Activated CD4-positive, CD25-positive, alpha-beta regulatory T cell (primary cell): ENCODE measurements at places on chromosomes 11 and 22.

- DNase-seq: no peak
Observed at GRCh38 chr11:76729214-76729613, 53.9 kb upstream of the TSKU start.

GRCh38 chr11:30758946-30759504 is 172.9 kb upstream of the MPPED2 start:
- DNase-seq: no peak

DNA sequence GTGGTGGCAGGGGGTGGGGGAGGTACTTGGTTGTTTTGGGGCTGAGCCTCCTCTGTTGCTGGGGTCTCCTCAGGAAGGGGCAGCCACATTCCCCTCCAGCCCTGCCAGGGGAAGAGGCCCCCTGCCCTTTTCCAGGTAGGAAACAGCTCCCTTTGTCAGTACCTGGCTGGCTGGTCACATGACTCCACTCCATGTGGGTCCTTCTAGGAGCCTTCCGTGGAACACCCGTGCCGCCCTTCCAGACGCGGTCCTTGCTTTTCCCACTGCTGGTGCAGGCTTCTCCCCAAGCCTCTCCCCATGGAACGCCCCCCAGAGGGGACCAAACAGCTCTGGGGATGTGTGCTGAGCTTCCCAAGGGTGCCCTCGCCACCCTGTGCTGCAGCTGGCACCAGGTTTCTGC is 19.9 kb downstream of the IFT27 start:
- no peak for DNase-seq

DNA sequence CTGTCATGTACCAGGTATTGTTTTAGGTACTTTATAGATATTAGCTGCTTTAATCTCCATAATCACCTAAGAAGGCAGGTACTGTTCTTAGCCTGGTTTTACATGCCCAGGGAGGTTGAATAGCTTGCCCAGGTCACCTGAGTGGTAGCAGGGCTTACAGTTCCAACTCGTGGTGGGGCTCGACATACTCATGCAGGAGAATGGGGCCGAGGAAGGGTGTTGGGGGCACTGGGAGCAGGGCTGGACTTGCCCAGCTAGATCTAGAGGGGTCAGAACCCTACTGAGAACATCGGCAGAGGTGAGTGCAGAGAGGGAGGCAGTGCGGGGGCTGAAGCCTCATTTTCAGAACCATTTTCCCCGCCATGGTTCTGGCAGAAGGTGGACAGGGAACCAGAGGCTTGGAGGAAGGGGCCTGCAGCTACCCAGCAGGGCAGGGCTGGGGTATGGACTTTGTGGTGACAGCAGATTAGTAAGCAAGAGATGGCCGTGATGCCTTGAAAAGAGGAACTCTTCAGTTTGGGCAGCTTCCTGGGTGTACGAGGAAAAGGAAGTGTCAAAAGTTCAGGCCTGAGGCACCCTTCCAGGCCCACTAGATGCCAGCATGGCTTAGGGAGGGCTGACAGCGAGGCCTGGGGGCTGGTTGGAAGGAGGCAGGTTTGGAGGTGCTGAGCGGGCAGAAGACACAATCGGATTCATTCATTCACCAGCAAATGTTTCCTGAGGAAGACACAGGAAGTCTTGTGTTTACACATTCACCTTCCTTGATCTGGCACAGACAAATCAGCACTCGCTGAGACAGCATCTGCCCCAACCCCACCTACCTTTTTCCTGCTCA is 54.7 kb upstream of the LYVE1 start:
- DNase-seq: no peak

DNA sequence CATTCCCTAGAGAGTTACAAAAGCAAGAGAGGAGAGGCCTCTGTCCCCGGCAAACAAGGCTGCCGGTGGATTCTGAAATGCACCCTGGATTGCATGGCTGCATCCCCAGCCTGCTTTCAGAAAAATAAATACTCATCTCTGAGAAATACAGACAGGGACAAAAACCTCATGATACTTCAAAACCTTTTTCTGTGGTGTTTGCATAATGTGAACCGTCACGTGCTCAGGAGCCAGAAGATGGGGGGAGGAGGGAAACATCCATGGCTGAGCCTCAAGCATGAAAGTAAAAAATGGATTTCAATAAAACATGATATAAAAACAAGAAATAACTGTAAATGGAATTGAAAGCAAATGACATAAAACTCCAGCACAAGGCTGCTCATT is 198.5 kb upstream of the NCAM1 start:
- no peak for DNase-seq

DNA sequence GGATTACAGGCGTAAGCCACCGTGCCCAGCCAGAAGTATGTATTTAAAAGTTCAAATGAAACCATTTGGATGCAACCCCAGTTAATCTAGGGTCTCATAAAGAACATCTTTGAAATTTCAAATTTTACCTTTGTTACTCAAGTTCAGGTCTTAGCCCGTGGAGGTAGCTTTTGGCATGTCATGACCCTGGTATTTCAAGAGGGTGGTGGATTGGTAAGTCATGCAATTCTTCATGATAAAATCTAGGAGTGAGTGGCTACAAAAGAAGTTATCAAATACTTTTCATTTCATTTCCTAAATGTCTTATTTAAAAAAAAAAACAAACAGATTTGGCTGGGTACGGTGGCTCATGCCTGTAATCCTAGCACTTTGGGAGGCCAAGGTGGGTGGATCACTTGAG is 80.6 kb downstream of the ABTB2 start:
- no peak for DNase-seq

- DNase-seq: no peak
Observed at GRCh38 chr11:111978028-111978771, 41.1 kb downstream of the DIXDC1 start.

DNA sequence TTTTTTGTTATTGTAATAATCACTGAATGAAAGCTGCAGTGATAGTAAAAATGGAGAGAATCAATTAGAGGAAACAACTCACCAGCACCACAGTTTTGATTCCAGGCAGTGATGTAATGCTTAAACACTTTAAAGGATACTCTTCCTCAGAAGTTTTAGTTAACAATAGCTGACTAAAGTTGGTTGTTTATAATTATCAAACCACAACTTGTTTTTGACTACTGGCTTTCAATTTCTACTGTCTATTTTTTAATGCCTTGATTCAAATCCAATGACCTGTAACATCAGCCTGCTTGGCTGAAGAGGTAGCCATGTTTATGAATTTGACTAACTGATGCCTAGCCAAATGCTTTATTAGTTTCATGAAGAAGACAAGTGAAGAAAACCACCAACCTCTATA is 18.2 kb upstream of the CASP12 start:
- DNase-seq: no peak

DNA sequence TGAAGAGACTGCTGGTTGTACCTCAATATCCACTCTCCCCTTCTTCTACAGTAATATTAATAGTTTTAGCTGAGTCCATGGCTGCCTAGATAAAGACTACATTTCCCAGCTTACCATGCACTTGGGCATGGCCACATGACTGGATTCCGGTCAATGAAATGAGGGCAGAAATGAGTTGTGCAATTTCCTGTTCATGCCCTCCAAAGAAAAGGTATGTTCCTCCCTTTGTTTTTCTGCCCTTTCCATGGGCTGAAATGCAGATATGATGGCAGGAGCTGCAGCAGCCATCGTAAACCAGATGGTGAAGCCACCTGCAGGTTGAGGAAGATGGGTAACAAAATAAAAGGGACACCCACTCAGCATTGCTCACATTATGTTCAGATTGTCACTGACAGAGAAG is 15.3 kb upstream of the ELFN2 start:
- no peak for DNase-seq

- no peak for DNase-seq
Observed at GRCh38 chr11:79594834-79595233, 154.0 kb upstream of the TENM4 start.

GRCh38 chr11:78841456-78842060 is 266.9 kb upstream of the NARS2 start:
- no peak for DNase-seq

- DNase-seq: peak; percentile 69
Observed at GRCh38 chr22:22810018-22810427, 77.6 kb upstream of the IGLL5 start.

- DNase-seq: no peak
Observed at GRCh38 chr11:68350759-68351449, 38.5 kb downstream of the LRP5 start.

DNA sequence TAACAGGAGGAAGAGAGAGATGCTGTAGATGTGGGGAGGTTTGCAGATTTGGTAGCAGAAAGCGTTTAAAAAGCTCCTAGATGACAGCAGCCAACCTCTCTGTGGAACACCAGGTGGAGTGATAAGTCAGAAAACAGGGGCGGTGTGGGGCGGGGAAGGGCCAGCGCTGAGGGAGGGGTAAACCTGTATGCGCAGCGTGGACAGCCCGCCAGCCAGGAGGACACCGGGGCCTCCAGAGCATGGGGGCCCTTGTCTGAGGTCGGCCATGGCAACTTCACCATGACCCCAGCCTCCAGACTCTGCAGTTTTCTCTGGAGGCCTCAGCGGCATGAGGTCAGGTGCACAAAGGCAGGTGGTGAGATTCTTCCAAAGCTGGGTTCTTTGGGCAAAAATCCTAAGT is 423.7 kb downstream of the BRD1 start:
- no peak for DNase-seq

GRCh38 chr22:22681221-22681739 is 36.9 kb downstream of the GGTLC2 start:
- DNase-seq: no peak

DNA sequence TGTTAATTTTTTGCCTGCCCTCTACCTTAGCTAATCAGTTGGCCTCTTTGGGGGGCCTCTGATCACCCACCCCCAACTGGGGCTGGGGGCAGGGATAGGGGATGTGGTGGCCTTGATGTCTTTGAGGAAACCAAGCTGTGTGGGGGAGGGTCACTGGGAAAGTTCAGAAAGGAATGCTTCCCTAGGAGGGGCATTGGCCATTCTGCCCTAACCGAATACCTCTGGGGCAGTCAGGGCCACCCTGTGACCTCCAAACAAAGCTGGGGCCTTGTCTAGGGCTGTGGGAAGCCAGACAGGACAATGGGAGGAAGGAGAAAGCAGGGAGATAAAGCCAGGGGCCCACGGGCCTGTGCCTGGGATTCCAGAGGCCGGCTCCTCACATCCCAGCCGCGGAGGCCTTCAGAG is 97.5 kb downstream of the TSPAN18 start:
- DNase-seq: no peak
